IPS DF 6.9 (cell line): ENCODE measurements at places on chromosomes 6 and 20.

- DNase-seq, result no peak
Observed at GRCh38 chr6:37558168-37558567, 58.5 kb upstream of the CCDC167 start.

DNA sequence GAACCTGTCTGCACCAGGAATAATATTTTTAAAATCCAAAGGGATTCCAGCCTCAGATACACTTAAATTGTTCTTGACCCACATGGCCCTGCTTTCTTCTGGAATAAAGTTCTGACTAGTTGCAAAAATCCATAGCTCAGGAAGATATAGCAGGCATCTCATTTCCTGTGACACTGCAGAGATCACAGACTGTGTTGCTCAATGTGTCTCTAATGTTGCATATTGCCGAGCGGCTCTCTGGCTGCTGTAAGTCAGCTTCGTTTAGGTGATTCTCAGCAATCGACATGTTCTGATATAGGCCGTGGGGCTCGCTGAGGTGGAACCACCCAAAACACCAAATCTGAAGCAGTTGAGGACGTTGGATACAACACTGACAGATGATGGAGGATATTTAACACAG is 498.3 kb upstream of the AGPAT4 start:
- DNase-seq, result no peak

DNA sequence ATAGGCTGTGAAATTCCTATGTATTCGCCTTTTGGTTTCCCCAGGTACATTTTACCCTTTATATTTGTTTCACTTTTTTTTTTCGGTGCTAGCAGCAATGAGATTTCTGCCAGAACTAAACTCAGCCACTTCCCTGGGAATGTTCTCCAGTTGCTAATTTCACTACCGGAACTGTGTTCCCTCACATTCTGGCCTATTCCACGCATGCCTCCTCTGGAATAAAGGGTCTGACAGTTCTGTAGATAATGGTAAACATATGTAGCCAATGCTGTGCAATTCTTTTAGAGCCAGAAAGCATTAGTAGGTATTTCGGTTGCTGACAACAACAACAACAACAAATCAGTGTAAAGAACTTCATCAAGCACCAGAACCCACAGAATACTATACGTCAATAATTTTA is 96.1 kb upstream of the TBX18 start:
- no peak for DNase-seq

- no peak for DNase-seq
Observed at GRCh38 chr20:62390317-62391164, 3.6 kb downstream of the RPS21 start.

- peak; percentile 7 for DNase-seq
Observed at GRCh38 chr6:164897523-164898235, 411.7 kb downstream of the C6orf118 start.

- DNase-seq, result no peak
Observed at GRCh38 chr6:47179286-47179685, 130.4 kb downstream of the TNFRSF21 start.

GRCh38 chr6:77433888-77434287 is 29.4 kb downstream of the HTR1B start:
- DNase-seq, result no peak

- peak; percentile 58 for DNase-seq
Observed at GRCh38 chr6:13711733-13712598, at the start of gene RANBP9. Gene RANBP9, minus strand, starts transcription at chr6:13711835. Its CDS starts 330 bp downstream, at chr6:13711505.

- no peak for DNase-seq
Observed at GRCh38 chr20:17888044-17888443, 80.5 kb downstream of the SNX5 start.

- no peak for DNase-seq
Observed at GRCh38 chr6:146190581-146190980, 161.7 kb downstream of the GRM1 start.

- DNase-seq, result no peak
Observed at GRCh38 chr20:47724396-47724795, 60.9 kb downstream of the SULF2 start.

GRCh38 chr6:105199711-105200110 is 19.9 kb upstream of the POPDC3 start:
- DNase-seq, result no peak

DNA sequence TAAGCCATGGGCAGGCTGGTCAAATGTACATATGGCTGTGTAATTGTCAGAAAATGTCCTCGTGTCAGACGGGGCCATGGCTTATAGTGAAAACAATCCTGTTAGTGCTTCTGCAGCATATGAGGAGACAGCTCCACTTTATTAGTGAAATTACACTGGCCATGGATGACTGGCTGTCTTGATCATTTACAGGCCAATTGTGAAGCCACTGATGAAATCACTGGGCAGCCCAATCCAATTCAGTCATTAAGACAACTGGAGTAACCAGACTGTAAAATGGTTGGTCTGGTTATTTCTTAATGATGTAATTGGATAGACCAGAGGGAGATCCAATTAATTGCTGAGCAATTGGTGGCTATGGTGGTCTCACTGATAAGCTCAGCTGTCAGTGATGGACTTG is 749.5 kb downstream of the KIF16B start:
- no peak for DNase-seq

DNA sequence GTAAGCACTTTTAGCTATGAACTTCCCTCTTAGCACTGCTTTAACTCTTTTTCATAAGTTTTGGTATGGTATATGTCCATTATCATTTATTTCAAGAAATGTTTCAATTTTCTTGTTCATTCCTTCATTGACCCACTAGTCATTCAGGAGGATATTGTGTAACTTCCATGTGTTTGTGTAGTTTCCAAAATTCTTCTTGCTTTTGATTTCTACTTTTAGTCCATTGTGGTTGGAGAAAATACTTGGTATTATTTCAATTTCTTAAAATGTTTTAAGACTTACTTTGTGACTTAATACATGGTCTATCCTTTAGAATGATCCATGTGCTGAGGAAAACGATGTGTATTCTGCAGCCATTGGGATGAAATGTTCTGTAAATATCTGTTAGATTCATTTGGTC is 176.5 kb downstream of the CENPW start:
- DNase-seq, result no peak

DNA sequence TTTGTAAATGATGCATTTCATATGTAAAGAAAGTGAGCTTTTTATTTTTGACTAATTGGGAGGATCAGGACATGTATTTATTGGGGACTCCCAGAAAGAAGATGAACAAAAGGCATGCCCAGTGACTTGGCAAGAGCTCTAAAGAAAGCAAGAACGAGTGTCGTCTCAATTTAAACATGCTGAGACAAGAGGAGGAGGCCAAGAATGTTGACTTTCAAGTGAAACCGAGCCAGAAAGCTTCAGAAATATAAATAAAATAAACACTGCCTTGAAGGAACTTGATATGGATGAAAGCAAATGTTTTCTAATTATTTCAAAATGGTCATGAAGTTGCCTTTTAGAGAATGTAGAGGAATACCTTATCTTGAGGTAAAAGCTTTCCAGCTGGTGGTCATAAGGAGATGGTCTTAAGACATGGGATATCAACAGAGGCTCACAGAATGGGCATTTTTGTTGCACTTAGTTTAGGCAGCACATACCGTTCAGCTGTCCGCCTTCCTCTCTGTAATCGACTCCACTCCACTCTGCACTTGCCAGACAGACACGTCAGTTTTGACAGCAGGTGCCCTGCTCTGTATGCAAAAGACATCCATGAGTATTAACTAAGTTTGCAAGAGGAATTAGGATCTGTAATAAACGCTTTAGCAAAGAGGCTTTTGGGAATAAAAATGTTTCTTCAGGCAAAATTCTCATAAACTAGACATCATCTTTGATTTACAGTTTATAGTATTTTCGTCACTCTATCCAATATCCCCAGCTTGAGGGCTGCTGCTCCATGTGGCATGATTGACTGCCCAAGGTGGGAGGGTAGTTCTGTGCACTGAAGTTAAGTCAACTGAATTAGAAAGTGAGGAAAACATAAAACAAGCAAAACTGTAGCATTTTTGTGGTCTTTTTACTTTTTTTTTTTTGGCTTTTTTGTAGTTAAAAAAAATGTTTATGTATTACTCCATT is 613.1 kb downstream of the PKHD1 start:
- DNase-seq, result no peak

GRCh38 chr6:20033697-20034407 is 178.4 kb downstream of the MBOAT1 start:
- no peak for DNase-seq

- no peak for DNase-seq
Observed at GRCh38 chr20:39282619-39283092, 320.5 kb downstream of the DHX35 start.

- DNase-seq, result no peak
Observed at GRCh38 chr20:61169874-61170273, 82.2 kb upstream of the CDH4 start.

DNA sequence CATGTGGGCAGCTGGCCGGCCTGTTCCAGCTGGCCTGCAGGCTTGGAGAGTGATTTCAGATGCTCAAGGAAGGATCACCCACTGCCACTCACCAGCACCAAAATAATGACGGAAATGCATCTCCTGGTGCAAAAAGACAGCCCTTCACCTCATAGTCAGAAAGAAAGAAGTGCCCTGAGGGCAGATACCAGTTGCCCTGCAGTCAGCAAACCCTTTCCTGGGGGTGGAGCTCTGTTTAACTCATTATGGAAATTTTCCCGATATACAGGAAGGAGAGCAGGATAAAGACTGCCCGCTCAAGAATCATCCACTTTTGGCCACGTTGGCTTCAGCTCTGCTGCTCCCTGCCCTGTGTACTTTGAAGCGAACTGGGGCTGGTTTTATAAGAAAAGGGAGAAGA is 127.9 kb downstream of the GRM4 start:
- DNase-seq, result no peak

- no peak for DNase-seq
Observed at GRCh38 chr6:328136-328670, 35.9 kb downstream of the DUSP22 start.

DNA sequence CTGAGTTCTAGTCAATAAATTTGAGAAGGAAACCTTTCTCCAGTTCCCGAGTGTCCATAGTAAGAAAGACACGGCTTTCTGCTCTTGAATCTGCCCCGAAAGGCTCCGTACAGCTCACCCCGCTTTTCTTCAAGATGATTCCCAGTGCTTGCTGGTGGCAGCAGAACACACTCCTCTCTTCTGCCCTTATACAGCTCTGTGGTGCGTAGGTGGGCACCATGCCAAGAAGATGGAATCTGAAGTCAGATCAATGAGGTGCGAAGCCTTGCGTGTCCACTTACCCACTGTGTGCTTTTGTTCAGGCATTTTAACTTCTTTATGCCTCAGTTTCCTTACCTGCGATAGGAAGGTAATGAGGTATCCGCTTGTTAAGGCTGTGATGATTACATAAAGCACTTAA is 142.2 kb downstream of the WDR27 start:
- no peak for DNase-seq

- no peak for DNase-seq
Observed at GRCh38 chr20:31857861-31858759, 12.2 kb downstream of the DUSP15 start.

DNA sequence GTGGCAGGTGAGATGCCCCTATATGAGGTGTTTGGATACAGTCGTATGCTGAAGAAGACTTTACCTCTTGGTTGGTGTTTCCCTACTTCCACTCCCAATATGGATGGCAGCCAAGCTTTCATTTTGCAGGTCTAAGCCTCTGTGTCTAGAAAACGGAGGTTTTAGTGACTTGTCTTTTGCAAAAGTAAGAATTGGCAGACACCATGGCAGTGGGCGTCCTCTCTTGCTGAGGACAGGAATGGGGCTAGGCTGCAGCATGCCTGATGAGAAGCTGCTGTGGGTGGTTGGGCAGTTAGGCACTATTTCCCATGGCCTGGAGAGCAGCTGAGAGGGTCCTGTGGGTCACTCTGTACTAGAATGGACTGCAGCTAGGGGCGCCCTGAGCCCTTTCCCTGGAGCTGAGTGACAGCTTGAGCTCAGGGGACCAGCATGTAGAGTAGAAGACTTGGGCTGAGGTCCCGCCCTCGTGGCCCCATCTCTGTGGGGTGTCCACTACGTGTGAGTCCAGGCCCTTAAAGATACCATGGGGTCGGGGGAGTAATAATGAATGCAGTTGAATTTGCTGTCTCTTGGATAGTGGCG is 127.4 kb downstream of the CDH26 start:
- no peak for DNase-seq

GRCh38 chr6:159682295-159682694 is 10.7 kb downstream of the SOD2 start:
- DNase-seq, result no peak

GRCh38 chr20:9454791-9455190 is 59.6 kb upstream of the LAMP5 start:
- no peak for DNase-seq

- no peak for DNase-seq
Observed at GRCh38 chr6:130969791-130970491, 93.1 kb downstream of the EPB41L2 start.

DNA sequence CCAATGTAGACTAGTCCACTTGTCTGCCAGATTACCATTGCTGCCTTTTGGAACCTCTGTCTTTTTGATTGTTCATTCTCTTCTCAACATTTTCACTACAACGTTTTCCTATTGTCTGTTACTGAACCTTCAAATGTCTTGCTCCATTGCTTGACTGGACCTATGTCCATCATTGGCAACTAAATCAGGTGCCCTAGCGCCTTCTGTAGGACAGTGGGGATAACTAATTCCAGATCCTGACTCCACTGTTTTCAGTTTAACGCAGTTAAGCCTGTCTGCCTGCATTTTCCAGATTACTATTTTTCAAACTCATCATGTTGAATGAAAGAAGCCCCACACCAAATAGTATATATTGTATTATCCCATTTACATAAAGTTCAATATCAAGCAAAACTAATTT is 433.6 kb downstream of the RNF144B start:
- peak; percentile 9 for DNase-seq

DNA sequence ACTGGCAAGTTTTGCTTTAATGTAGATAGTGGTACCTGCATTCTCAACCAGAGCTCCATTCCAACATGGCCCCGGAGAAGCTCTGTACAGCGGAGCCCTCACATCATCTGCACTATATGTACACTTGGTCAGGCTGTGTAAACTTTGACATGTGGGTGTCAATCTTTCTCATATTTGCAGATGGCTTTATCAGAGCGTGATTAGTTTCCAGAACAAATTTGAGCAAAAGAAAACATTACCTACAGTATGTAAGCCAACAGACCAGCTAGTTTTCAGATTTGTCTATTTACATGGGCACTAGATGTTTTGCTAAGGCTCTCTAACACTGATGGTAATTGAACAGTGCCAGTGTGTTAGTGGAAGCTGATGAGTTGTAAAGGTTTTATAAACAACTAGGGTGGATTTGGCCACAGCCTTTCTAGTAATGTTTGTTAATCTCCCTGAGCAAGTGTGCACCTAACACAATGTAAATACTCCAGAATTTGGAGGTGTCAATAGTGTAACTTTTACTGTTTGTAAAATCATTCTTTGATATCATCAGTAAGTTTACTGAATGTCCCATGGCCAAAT is 131.8 kb downstream of the FOXA2 start:
- DNase-seq, result no peak

DNA sequence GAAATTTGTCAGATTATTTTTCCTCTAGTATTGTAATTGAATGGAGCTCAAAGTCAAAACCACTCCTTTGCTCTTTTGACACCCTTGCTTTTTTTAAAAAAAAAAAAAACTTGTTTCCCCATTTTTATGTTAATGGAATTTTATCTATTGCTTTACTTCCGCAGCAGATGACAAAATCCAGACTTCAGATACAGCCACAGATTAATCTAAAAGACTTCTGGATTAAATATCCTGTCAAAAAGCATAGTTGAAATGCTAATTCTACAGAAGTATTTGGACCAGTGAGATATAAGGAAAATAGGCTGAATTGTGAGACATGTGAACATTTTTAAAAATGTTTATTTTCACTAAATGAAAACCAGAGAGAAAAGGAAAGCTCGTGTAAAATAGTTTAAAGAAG is 341.4 kb downstream of the BMP2 start:
- no peak for DNase-seq

GRCh38 chr6:166620478-166621113 is 6.5 kb downstream of the RPS6KA2 start:
- DNase-seq, result no peak

- DNase-seq, result no peak
Observed at GRCh38 chr6:136438441-136438840, 111.8 kb downstream of the MAP7 start.
